ENCODE measurements at places on chromosomes 5 and 9. TPM values are rescaled to one million over a fixed set of nuclear protein-coding genes. Genes with fewer than 3 reads are reported as not detected.

The SSNA1 gene
- 102 TPM for polyA plus RNA-seq

The MSH3 gene
- 9.3 TPM for polyA plus RNA-seq

The P4HA2 gene
- polyA plus RNA-seq, result 35.1 TPM

The MARVELD2 gene
- 2.9 TPM for polyA plus RNA-seq

The SHISAL2B gene
- polyA plus RNA-seq, result not detected

The MVB12B gene
- polyA plus RNA-seq, result 5.1 TPM

The C9orf153 gene
- 0.06 TPM for polyA plus RNA-seq

The GRIN1 gene
- polyA plus RNA-seq, result 0.51 TPM

The TUSC1 gene
- polyA plus RNA-seq, result 6.5 TPM

The IFNA13 gene
- not detected for polyA plus RNA-seq

The SAXO1 gene
- polyA plus RNA-seq, result not detected

The CKMT2 gene
- polyA plus RNA-seq, result not detected

The MSANTD3 gene
- polyA plus RNA-seq, result 43.5 TPM

The ARAP3 gene
- polyA plus RNA-seq, result 5.1 TPM

The ASS1 gene
- polyA plus RNA-seq, result 11.8 TPM

The PCDHGB3 gene
- polyA plus RNA-seq, result 0.16 TPM

The RORB gene
- polyA plus RNA-seq, result not detected

The PCDHB3 gene
- 0.03 TPM for polyA plus RNA-seq
